ENCODE measurements at places on chromosomes 2 and 18. TPM values are rescaled to one million over a fixed set of nuclear protein-coding genes. Genes with fewer than 3 reads are reported as not detected.

GRCh38 chr18:12262748-12263147 is 8.6 kb downstream of the CIDEA start:
- DNase-seq: no peak

DNA sequence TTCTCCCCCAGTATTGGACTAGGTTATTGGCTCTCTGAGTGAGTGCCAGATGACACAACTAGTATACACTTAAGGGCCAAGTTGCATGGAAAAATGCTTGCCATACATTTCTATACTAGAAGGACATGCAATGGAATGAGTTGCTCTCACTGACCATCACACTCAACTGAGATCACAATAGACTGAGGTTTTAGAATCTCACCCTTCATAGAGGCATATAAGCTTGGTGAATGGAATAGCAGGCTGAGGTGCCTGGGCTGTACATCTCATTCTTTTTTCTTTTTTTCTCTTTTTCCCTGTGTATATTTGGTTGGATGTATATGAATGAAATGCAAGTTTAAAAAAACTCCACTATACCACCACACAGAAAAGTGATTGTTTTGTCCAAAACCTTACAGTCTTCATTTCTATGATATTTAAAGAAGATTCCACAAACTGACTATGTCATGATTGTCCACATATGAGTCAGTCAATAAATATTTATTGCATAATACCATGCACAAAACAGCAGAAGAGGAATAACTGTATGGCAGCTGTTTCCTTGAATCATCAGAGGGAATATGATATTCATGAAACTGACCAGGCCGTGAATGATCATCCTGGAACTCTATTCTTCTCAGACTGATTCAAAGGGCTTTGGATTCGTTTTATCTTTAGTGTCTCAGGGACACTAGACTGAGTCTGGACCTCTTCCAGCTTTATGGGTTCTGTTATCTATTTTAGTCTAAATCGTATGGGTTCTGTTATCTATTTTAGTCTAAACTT is 122.6 kb upstream of the STK17B start:
- DNase-seq: no peak

DNA sequence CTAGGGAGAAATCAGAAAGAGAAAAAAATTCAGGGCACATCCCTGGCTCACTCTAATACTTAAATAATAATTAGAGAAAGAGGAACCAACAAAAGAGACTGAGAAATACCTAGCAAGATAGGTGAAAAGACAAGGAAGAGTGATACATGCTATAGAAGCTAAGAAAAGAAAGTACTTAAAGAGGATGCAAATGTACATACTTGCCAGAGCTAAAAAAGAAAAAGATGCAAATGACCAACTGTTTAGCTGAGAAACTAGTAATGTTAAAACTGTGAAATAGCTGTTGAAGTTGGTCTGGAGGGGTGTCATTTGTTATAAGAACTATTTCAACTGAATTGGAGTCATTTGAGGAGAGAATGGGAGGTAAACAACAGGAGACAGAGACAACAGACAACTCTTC is 412.2 kb downstream of the SPAG16 start:
- DNase-seq: peak; percentile 80

DNA sequence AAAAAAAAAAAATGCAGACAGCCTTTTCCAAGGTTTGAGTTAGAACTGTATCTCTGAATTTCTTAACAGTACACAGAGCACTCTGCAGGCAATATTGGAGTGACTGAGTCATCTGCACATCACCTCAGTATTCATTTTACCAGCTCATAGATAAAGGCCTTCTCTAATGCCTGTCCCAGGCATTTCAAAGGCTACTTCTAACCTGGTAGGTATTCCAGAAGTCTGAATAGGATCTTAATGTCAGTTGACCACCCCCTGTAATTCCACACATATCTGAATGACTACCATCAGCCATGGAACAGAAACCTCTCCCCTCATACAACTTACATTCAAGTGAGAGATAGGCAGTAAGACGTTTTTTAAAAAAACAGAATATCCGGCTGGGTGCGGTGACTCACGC is 9.0 kb downstream of the METTL21A start:
- no peak for DNase-seq

DNA sequence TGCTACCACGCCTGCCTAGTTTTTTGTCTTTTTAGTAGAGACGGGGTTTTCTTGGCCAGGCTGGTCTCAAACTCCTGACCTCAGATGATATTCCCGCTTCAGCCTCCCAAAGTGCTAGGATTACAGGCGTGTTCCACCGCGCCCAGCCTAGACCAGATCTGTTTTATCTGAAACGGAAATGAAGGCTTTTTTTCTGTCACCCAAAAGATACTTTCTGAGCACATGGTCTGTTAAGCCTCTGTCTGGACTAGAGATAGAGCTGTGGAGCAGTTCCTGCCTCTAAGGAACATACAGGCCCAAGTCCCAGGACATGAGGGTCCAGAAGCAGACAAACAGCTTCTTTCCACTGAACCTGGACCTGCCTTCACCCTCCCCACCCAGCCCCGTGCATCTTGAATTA is 43.6 kb upstream of the PTMA start:
- DNase-seq: no peak

- DNase-seq: no peak
Observed at GRCh38 chr2:40935349-40935748, 483.5 kb upstream of the SLC8A1 start.

- DNase-seq: no peak
Observed at GRCh38 chr2:54504866-54505265, 48.7 kb downstream of the SPTBN1 start.

DNA sequence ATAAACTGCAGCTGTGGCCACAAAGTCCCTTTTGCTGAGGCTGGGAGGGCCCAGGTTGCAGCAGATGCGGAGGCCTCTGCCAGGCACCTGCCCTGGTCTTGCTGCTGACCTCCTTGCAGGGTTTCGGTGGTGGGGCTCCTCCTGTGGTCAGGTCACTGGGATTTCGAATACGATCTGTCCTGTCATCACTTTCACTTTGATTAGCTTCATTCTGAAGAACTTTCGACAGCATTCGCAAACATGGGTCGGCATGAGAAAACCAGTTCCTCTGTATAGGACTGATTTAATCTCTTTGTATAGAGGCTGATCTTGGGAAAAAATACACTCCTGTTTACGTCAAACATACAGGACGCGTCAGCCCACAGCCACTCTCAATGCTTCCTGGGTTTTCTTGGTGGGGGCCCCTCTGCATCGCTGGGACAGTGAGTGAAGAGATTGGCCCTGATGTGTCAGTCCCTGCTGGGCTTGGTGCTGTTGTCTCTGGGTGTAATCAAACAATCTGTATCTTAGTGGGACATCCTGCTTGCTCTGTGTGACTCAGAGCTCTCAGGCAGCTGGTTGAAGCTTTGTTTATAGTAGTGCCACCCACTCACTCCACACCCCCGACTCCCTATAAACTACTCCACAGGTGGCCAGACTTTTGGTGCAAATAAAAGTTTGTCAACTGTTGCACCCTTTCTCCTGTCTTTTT is 209.4 kb upstream of the CXCR4 start:
- no peak for DNase-seq

DNA sequence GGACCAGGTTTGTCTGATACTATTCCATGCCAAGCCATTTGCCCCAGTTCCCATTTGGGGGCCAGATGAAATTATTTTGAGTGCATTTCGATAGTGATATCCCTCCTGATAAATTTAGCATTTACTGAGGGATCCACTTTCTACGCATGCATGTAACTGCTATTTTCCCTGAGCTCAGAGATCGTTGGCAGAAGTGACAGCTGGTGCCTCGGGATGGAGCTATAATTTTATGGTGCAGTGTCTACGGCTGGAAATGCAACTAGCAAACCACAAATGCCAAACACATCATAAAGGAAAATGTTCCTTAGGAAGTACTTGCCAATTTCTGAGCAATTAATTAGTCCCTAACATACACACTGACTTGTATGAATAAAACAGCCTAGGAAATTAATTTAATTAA is 254.8 kb downstream of the SLC8A1 start:
- peak; percentile 42 for DNase-seq

DNA sequence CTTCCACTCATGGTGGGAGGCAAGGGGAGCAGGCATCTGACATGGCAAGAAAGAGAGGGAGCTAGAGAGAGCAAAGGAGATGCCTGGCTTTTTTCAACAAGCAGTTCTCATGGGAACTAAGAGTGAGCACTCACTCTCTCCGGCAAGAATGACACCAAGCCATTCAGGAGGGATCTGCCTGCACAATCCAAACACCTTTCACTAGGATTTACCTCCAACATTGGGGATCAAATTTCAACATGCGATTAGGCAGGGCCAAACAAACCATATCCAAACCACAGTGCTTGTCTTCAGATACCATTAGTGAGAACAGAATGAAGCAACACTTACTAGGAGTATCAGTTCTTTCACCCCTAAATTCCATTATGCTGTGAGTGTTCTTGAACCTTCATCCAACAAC is 77.3 kb downstream of the FIGN start:
- DNase-seq: no peak

DNA sequence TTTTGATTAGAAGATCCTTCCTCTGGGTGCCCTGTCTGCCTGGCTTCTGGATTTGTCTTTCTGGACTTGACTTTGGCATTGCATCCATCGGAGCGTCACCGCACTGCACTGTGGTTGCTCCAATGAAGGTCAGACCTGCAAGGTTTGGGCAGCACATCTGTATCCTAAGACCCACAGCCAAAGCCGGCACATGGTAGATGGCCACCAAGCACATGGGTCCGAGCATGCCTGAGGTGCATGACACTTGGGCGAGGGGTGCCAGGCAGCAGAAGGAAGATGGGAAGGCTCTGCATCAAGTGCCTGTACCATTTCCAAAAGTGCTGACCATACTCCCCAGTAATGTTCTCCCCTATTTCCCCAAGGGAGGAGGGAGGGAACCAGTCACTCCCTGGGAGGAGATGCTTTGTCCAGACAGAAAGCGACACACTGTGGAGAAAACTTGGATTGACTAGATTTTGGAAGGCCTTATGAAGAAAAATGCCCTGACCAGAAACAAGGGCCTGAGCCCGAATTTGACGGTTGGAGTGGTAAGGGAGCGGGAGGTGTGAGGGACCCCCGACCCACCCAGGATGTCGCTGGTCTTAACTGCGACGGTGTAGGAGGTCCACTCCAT is 149.9 kb downstream of the LOXHD1 start:
- DNase-seq: no peak

DNA sequence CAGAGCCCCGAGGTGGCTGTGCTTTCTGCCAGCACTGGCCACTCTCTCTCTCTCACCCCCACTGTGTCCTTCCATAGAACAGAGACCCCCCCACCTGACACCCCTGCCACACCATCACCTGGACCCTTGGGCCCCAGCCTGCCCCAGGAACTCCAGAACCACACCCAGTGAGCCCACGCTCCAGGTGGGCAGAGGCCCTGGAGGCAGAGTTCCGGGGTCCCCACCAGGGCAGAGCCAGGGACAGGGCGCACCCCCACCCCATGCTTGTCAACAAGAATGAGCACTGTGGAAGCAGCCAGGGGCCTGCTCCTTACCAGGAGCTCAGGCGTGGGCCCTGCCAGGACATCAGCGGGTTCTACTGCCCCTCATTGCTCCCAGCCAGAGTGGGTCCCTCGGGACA is 14.6 kb downstream of the PASK start:
- DNase-seq: no peak

DNA sequence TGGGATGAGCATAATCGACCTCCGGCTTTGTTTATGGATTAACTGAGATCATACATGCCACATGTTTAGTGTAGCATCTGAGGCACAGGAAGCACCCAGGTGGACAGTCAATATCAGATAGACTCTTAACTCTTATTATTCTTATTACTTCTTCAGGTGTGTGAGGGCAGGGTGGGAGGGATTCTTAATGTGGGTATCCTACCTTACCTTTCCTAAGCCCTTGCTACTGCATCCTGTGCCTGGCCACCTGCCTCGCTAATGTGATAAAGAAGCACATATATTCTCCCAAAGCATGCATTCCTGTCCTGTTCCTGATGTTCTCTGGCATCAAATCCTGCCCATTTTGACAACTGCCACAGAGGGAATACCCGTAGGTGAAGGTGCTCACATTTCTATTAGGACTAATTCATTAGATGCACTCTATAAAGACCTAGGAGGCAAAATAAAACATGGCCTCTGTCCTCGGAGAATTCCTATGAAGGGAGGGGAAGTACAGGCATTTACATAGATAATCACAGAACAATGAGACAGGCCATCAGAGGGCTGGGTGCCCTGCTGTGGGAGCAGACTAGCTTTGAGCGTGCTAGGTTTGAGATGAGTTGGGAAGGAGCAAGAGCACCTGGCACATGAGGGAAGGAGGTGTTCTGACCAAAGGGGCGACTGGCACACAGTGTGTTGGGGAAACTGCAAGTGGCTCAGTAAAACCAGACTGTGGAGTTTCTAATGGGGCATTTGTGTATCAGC is 19.5 kb upstream of the CELF4 start:
- no peak for DNase-seq

- DNase-seq: no peak
Observed at GRCh38 chr2:222907790-222908441, 47.1 kb downstream of the ACSL3 start.

DNA sequence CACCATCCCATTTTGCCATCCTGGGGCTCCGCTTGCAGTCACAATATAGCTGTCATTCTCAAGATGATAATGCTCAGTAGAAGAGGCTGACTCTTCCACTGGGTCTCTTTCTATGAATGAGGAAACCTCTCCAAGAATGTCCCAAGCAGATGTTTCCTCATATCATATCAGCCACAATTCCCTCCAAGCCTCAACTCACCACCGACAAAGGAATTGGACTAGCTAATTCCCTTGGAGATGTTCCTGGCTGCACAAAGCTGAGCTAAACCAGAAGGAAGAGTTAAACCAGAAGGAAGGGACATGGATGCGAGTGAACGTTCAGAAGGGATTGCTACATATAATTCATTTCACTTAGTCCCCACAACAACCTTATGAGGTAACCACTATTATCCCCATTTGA is 65.0 kb upstream of the NPAS2 start:
- no peak for DNase-seq

- DNase-seq: peak; percentile 76
Observed at GRCh38 chr2:9782197-9782719, 61.0 kb upstream of the TAF1B start.

GRCh38 chr2:201383136-201383535 is 26.0 kb upstream of the FLACC1 start:
- DNase-seq: no peak

- no peak for DNase-seq
Observed at GRCh38 chr2:225999692-226000091, 600.2 kb downstream of the NYAP2 start.

GRCh38 chr2:76391678-76392077 is 681.0 kb upstream of the GCFC2 start:
- peak; percentile 55 for DNase-seq

- DNase-seq: no peak
Observed at GRCh38 chr2:10535703-10536102, 87.6 kb upstream of the ODC1 start.

GRCh38 chr2:96291751-96292150 is 13.6 kb downstream of the SNRNP200 start:
- DNase-seq: no peak

EDAR gene
- not detected for polyA plus RNA-seq

ZNF638 gene
- 21.6 TPM for polyA plus RNA-seq

NEU4 gene
- 4.4 TPM for polyA plus RNA-seq

NBEAL1 gene
- polyA plus RNA-seq: 2.5 TPM

ZNF532 gene
- 51.6 TPM for polyA plus RNA-seq

TAF4B gene
- polyA plus RNA-seq: 0.12 TPM

LHCGR gene
- not detected for polyA plus RNA-seq

ITGB6 gene
- polyA plus RNA-seq: not detected

ABCB11 gene
- not detected for polyA plus RNA-seq

TRAPPC12 gene
- polyA plus RNA-seq: 79.4 TPM

CTAGE1 gene
- not detected for polyA plus RNA-seq

FAP gene
- 0.32 TPM for polyA plus RNA-seq

Data from brain (organoid and tissue), 16 donors.